Kidney epithelial cell (primary cell): ENCODE measurements at places on chromosomes 6 and 20.

GRCh38 chr6:151276112-151276740 is 36.5 kb downstream of the AKAP12 start:
- no peak for DNase-seq

DNA sequence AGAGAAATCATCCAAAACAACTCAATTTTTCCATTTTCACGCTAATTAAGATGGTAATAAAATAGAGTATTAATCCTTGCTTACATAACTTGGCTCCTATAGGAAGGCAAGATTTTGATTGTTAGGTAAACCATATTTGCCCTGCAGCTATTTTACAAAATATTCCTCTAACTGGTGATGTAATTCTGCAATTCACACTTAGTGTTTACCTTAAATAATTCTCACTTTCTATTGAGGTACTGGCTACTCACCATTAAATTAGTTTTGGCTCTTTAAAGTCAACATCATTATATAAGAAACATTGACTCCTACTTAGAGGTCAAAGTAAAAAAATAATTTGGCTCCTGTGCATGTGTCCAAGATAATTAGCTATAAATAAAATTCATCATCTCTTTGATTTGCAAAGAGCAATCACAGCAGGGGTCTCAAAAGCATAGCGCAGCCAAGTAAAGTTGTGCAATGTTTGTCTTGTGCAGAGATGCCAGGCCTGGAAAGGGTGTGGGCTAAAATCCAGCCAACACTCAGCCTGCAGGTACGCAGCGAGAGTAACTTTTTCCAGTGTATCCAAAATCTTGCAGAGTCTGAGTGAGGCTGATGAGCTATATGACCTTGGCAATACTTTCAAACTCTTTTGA is 501.2 kb downstream of the MMUT start:
- DNase-seq, result no peak

DNA sequence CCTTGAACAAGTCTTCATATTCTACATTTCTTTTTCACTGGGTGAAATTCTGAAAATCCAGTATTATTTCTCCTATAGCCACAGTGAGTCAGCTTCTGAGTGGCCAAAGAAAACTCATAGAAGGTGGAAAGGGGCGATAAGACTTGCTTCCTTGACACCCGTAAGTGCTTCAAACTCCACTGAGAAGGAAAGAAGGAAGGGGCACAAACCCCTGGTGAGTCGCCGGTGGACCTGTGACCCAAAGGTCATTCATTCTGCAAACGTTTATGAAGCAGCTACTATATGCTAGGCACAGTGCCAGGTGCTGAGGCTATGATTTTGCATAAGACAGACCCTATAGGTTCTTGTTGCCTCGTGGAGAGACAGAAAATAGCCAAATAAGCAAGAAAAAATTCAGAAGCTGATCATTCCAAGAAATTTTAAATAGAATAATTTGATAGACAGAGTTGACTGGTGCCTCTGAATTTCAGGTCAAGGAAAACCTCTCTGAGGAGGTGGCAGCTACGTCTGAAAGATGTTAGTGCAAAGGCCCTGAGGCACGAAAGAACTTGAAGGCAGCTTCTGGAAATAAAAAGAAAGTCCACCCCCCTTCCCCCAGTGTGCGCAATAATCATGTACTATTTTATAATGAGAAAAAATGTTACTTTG is 118.2 kb downstream of the CD24 start:
- no peak for DNase-seq

- no peak for DNase-seq
Observed at GRCh38 chr6:120278689-120279396, 929.3 kb upstream of the MAN1A1 start.

GRCh38 chr6:89605861-89606260 is 32.7 kb downstream of the LYRM2 start:
- no peak for DNase-seq

DNA sequence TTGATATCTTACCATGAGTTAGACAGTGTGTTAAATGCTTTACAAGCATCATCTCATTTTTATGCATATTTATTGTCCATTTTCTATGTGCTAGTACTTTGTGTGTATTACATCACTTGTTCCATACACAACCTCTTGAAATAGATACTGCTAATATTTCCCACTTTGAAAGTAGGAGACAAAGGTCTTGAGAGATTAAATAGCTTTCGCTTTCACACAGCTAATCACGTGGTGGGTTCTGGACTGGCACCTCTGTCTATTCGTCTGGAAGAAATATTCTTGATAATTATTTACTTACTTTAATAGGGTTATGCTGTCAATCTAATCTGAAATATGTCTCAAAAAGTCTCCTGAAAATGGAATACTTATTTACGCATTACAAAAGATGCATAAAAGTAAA is 30.2 kb downstream of the EPHA7 start:
- no peak for DNase-seq

DNA sequence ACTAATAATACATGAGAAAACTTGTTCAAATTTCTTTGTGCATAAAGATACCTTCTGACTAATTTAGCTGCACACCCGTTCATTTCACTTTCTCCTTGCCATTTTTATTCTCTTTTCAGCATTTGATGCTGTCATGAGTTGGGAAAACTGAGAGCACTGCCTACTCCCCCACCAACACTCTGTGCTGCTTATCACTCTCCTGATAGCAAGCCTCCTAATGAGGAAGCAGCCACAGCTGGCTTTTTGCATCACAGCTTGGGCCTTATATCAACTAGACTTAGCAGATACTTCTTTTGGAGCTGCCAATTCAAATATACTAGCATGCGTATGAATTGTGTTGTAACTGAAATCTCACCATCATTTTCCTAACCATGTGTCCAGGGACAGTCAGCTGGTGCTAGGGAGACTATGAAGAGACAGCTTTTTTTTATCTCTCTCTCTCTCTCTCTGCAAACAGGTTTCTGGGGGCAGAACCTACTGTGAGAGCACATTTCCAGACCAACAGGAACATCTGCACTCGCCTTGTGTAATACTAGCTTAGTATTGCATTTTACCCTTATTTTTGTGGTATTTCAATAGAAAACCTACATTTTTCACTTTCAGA is 699.0 kb downstream of the KHDRBS2 start:
- DNase-seq, result no peak

DNA sequence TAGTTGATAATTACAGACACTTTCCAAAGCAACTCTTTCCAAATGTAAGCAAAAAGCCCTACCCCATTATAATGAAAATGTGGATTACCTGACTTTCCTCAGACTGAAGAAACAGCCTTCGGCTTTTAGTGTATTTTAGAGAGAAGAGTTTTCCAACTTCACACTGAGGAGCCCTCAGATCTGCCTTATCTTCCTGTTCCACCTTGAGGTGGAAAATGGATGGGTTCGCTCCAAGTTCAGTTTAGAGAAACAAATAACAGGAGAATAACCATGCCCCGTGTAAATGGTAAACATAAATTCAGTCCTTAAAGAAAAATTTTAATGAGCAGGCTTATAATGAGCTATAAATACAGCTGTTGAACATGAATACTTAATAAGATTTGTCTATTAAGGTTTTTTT is 21.1 kb upstream of the MTHFD1L start:
- no peak for DNase-seq

GRCh38 chr6:34459899-34460593 is 5.8 kb upstream of the PACSIN1 start:
- no peak for DNase-seq

GRCh38 chr6:89589297-89590025 is 49.1 kb downstream of the LYRM2 start:
- no peak for DNase-seq

DNA sequence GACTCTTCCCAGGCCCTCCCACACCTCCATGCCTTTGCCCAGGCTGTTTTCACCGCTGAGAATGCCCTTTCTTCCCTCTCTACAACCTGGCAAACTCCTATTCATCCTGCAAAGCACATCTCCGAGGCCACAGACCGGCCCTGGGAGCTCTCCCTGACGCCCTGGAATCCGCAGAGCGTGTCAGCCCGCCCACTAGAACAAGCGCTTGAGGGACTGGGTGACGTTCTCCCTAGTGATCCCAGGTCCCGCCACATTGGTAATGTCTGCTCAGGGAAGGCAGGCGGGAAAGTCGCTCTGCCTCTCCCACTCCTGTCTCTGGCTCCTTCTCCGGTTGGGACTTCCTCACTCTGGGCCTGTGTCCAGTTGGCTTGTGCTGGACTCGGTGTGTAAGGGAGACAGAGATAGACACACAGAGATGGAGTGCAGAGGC is 61.6 kb downstream of the SRC start:
- DNase-seq, result no peak

GRCh38 chr20:3174442-3175261 is 1.3 kb upstream of the LZTS3 start:
- DNase-seq, result no peak

DNA sequence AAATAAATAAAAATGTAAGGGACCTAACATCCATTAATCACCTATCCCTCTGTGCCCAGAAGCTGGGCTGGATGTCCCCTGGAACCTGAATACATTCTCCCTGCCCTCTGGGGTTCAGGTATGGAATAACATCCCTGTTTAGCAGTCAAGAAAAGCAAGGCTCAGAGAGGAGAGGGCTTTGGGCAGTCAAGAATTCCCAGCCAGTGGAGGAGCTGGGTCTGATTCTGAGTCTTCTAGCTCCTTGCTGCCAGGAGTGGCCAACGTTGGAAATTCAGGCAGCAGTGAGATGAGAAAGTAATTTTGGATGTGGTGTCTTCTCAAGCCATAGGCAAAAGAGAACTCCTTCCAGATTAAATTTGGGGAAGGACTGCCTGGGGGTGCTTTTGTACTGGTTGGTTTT is 42.6 kb upstream of the ZNFX1 start:
- no peak for DNase-seq

DNA sequence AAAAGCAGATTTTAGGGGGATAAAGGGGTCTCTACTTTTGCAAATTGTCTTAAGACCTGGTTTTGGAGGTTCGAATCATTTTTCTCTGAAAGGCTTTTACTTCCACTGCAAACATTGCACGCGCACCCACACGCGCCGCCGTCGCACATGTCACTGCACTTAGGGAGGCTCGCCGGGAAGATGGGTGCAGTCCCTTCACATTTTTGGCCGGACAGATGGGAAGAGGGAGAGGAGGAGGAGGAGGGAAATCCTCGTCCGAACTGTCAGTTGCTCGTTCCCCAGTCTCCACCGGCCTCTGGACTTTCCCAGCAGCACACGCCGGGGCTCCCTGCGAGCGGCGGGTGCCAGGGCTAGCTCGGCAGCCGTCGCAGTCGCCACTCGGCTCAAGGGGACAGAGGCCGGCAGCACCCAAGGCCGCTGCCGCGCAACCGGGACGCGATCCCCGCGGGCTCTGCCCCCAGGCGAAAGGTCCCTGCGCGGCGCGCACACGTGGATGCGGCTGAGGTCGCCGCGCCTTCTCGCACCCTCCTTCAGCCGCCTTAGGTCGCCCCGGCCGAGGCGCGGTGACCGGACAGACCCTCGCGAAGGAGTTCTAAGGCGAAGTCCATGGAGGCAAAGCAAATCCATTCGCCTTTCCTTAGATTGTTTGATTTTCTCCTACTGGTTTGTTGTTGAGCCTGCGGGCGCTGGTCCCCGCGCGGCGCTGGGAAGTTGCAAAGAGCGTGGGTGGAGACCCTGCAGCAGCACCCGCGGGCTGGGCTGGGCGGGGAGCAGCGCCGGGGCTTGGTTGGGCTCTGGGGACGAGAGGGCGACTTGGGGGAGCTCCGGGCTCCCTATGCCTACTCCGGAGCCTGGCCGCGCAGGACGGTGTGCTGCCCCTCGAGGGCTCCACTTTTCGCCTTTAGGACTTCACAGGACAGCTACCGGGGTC is 1.2 kb downstream of the MYB start:
- DNase-seq, result no peak

GRCh38 chr6:37127961-37128862 is 41.7 kb upstream of the PIM1 start:
- no peak for DNase-seq
